Gastrocnemius medialis (tissue), 4 donors: ENCODE measurements at places on chromosomes 12 and 14. TPM values are rescaled to one million over a fixed set of nuclear protein-coding genes. Genes with fewer than 3 reads are reported as not detected.

GRCh38 chr14:93142854-93143652 is 27.3 kb upstream of the ITPK1 start:
- H3K4me1 ChIP-seq: no peaks in the 10 kb centered on the region
- no peak overlapping the region for H3K4me3 ChIP-seq
- H3K36me3 ChIP-seq: no peaks in the 10 kb centered on the region
- H3K27ac ChIP-seq: no peak overlapping the region
- H3K27me3 ChIP-seq: no peaks in the 10 kb centered on the region

DNA sequence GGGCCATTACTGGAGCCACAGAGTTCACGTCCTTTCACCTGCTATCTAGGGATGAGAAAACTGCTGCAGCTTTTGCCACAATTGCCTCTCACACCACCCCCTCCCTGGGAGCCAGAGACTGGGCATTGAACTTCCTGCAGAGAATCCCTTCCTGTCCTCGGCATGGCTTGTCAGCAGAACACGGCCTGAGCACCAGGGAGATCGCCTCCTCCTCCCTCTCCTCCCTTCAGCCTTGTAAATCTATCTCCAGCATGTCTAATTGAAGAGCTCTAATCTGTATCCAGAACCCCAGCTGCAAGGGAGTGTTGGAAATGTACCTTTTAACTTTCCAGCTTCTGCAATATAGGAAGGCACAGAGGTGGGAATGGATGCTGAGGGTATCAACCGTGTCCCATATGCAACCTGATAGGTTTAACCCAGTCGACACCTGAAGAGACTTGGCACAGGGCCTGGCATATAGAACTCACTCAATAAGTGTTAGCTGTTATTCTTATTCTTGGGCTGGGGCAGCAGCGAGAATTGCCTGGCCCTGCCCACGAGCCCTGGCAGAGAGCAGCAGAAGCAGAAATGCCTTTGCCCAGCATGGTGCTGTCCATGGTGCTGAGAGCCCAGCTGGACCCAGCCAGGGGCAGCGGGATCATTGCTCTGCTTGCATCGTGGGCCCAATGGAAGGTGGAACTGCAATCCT is 26.8 kb downstream of the TMEM63C start:
- no peak overlapping the region for H3K4me3 ChIP-seq
- H3K4me1 ChIP-seq: no peaks in the 10 kb centered on the region
- peak; percentile 33 for DNase-seq

DNA sequence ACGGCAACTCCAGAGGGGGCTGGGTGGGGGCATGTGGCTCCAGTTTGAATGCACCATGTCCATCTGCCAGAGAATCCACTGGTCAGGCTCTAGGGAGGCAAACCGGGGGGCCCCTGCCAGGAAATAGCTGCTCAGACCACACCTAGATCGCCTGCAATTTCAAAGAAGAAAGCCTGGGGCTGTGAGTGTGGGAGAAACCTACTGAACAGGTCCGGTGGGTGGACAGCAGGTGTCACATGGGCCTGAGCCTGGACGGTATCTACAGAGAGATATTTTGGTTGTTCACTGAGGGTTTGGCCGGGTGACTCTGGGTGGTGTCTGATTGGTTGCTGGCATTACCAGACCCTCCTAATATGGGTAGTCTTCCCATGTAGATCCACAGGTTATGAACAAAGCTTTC is 32.0 kb downstream of the DAO start:
- H3K36me3 ChIP-seq: no peaks in the 10 kb centered on the region
- no peak overlapping the region for H3K4me3 ChIP-seq
- no peak overlapping the region for H3K27ac ChIP-seq
- no peak for DNase-seq
- no peaks in the 10 kb centered on the region for H3K4me1 ChIP-seq
- no peaks in the 10 kb centered on the region for H3K27me3 ChIP-seq

DNA sequence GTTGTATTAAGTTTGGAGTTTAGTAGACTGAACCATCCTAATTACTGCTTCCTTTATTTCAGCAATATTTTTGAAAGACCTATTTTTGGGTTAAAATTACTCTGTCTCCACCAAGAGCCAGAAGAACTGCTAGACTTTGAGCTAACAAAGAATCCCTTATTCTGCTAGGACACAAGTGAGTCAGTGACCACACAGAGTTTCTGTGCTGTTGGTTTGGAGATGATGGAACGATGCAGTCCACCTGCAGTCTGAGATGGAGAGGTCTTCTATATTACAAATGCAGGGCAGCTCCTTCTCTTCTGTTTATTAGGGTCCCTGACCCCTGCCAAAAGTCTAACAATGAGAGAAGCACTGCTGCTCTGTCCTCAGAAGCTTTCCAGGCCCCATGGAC is 6.7 kb upstream of the STXBP6 start:
- H3K4me1 ChIP-seq: no peaks in the 10 kb centered on the region
- H3K4me3 ChIP-seq: no peak overlapping the region
- H3K27me3 ChIP-seq: no peaks in the 10 kb centered on the region
- H3K36me3 ChIP-seq: no peaks in the 10 kb centered on the region

DNA sequence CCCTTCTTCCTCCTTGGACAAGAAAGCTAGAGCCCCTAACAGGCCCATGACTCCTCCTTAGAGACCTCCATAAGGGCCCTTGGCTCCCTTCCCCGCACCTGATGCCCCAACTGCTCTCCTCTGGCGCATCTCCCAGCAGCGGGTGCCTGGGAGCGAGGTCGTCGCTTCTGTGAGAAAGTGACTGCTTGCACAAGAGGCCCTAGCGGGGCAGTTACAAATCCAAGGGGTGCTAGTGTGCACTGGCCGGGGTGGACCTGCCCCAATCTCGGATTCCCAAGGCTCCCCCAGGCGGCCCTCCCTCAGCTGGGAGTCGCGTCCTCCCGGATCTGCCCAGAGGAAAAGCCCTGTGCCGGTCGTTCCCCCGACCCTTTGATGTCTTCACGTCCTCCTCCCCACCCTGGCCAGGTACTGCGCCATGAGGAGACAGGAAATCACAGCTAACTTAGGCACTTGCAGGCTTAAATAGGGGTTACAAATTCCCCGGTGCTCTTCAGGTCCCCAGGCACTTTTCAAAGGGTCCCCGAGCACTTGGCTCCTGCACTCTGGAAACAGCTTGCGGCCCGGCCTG is 2.8 kb downstream of the NKX2-8 start:
- H3K36me3 ChIP-seq: no peaks in the 10 kb centered on the region
- no peak for DNase-seq
- no peak overlapping the region for H3K4me3 ChIP-seq
- no peak overlapping the region for H3K27ac ChIP-seq
- H3K27me3 ChIP-seq: peaks cover 78% of the 10 kb centered on the region

GRCh38 chr12:132465269-132466190 is 24.4 kb upstream of the FBRSL1 start:
- no peak overlapping the region for H3K27ac ChIP-seq
- no peak for DNase-seq
- H3K4me1 ChIP-seq: no peaks in the 10 kb centered on the region
- peaks cover 24% of the 10 kb centered on the region for H3K27me3 ChIP-seq
- H3K36me3 ChIP-seq: no peaks in the 10 kb centered on the region

GRCh38 chr12:47123730-47124129 is 44.0 kb upstream of the AMIGO2 start:
- no peaks in the 10 kb centered on the region for H3K4me1 ChIP-seq
- no peak overlapping the region for H3K27ac ChIP-seq

DNA sequence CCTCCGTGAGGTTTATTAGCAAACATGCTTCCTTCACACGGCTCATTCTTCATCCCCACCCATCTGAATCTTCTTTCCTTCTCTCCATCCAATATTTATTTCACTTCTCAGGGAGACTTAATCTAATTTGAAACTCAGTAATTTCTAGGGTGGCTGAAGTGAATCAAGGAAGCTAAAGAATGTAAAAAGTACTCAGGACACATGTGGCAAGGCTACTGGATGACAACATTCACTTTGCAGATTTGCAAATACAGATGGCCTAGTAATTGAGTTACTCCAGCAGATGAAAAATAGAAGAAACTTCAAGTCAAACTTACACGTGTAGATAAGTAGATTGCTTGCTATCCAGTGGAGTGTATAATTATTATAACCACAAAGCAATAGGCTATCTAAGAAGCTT is 15.4 kb upstream of the BEST3 start:
- no peak for DNase-seq
- H3K27me3 ChIP-seq: no peaks in the 10 kb centered on the region
- H3K27ac ChIP-seq: no peak overlapping the region
- no peak overlapping the region for H3K4me3 ChIP-seq

- H3K4me3 ChIP-seq: no peak overlapping the region
- no peaks in the 10 kb centered on the region for H3K4me1 ChIP-seq
- no peak for DNase-seq
- peaks cover 61% of the 10 kb centered on the region for H3K36me3 ChIP-seq
- no peak overlapping the region for H3K27ac ChIP-seq
These were observed 8.3 kb downstream of the MVK start for GRCh38 chr12:109581856-109582255.

DNA sequence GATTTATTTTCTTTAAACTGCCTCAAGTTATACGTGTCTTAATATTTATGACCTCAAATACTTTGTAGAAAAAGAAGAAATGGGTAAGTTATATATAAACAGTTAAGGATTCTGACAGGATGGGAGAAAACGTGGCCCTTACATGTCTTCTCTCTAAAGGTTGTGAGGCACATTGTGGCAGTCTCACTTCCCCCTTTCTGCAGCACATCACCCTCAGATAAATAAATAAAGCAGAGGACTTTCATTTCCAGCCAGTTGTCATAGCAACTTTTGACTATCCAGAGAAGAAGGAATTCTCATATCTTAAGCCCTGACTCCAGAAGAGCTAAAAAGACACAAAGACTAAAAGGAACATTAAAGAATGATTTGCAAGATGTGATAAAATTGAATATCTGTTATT is 28.8 kb upstream of the CEP83 start:
- H3K4me1 ChIP-seq: no peaks in the 10 kb centered on the region
- DNase-seq: no peak
- no peak overlapping the region for H3K4me3 ChIP-seq
- no peaks in the 10 kb centered on the region for H3K36me3 ChIP-seq
- no peaks in the 10 kb centered on the region for H3K27me3 ChIP-seq

DNA sequence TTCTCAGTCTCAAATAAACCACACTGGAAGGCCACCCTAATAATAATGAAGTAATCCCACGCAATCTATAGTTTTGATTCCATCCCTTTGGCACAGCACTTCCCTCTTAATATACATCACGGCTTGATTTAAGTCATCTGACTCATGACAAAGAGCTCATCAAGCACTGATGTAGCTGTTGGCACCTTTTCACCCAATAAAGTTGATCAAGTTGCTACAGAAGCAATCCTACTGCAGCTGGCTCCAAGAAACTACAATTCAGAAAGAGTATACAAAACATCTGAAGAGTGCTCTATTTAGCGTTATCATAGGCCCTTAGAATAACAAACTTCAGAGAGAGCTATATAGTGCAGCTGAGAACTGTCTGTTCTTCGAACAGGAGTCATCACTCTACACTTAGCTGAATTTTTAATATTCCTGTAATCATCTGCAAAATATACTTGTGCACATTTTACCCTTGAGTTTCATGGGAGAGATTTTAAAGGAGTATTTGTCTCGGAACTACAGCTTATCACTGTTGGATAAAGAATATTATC is 94.9 kb downstream of the OSBPL8 start:
- H3K4me1 ChIP-seq: peaks cover 36% of the 10 kb centered on the region
- no peak for DNase-seq
- H3K4me3 ChIP-seq: no peak overlapping the region
- H3K36me3 ChIP-seq: no peaks in the 10 kb centered on the region
- H3K27me3 ChIP-seq: no peaks in the 10 kb centered on the region

DNA sequence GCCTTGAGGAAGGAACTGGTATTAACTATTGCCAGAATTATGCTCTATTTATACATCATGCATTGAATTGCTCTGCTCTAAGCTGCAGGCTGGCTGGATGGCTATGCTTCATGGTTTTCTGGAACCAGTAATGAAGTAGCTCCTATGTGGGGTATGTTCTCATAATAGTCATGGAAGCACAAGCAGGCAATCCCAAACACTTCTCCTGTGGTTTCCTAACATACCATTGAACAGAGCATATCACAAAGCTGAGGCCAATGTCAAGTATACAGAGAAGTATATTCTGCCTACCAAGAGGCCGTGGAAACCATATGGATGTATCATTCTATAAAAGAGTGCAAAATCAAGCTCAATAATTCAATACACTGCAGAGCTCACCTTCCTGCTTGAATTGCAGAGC is 1752.4 kb upstream of the FLRT2 start:
- no peak for DNase-seq
- no peaks in the 10 kb centered on the region for H3K36me3 ChIP-seq
- H3K27ac ChIP-seq: no peak overlapping the region
- no peaks in the 10 kb centered on the region for H3K27me3 ChIP-seq

- no peaks in the 10 kb centered on the region for H3K36me3 ChIP-seq
- no peaks in the 10 kb centered on the region for H3K4me1 ChIP-seq
- H3K27me3 ChIP-seq: peaks cover 10% of the 10 kb centered on the region
- no peak within 1 kb of the TSS for H3K27ac ChIP-seq
These were observed at the start of gene DYRK4 for GRCh38 chr12:4562034-4562657. TSS of gene DYRK4 (plus strand) at chr12:4562208. CDS start at chr12:4562246, 38 bp downstream.

GRCh38 chr12:24929953-24930352 is 18.9 kb downstream of the BCAT1 start:
- H3K27me3 ChIP-seq: no peaks in the 10 kb centered on the region
- no peak overlapping the region for H3K4me3 ChIP-seq
- H3K27ac ChIP-seq: no peak overlapping the region
- no peaks in the 10 kb centered on the region for H3K36me3 ChIP-seq
- H3K4me1 ChIP-seq: no peaks in the 10 kb centered on the region

Gene AKAP5
- 0.04 TPM for total RNA-seq

Gene KIF26A
- total RNA-seq: 1.4 TPM

Gene AVPR1A
- total RNA-seq: 2.1 TPM

Gene ANO4
- total RNA-seq: 0.10 TPM

Gene BRF1
- total RNA-seq: 21.6 TPM

Gene NANOG
- total RNA-seq: 0.10 TPM

Gene MRPL42
- 14.0 TPM for total RNA-seq
